IPS DF 6.9 (cell line): ENCODE measurements at places on chromosomes 2 and 18.

- no peak overlapping the region for H3K27ac ChIP-seq
- no peaks in the 10 kb centered on the region for H3K4me1 ChIP-seq
- no peaks in the 10 kb centered on the region for H3K27me3 ChIP-seq
- H3K36me3 ChIP-seq = no peaks in the 10 kb centered on the region
- no peak for DNase-seq
- H3K4me3 ChIP-seq = no peak overlapping the region
Observed at GRCh38 chr2:102520801-102521200, 47.8 kb downstream of the SLC9A4 start.

DNA sequence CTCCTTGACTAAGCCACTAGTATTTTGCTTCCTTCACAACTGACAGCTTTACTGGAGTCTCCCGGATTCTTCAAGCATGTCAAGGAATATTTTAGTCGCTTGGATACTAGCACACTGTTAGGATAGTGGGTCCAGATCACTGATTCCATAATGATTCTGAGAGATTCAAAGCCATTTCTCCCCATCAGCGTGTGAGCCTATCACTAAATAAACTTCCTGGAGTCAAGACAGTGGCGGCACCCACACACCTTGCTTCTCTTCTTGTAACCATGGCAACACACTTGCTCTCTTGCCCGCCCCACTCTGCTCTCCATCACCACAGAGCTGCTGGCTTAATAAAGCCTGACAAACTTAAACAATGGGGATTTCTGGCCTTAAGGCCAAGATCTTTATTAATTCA is 245.1 kb downstream of the LRRTM1 start:
- peaks cover 4% of the 10 kb centered on the region for H3K4me1 ChIP-seq
- H3K27me3 ChIP-seq = no peaks in the 10 kb centered on the region
- H3K36me3 ChIP-seq = no peaks in the 10 kb centered on the region
- DNase-seq = no peak
- H3K27ac ChIP-seq = no peak overlapping the region
- no peak overlapping the region for H3K4me3 ChIP-seq

- DNase-seq = no peak
- H3K36me3 ChIP-seq = no peaks in the 10 kb centered on the region
- no peak overlapping the region for H3K4me3 ChIP-seq
Observed at GRCh38 chr2:157438863-157439823, 4.7 kb downstream of the CYTIP start.

DNA sequence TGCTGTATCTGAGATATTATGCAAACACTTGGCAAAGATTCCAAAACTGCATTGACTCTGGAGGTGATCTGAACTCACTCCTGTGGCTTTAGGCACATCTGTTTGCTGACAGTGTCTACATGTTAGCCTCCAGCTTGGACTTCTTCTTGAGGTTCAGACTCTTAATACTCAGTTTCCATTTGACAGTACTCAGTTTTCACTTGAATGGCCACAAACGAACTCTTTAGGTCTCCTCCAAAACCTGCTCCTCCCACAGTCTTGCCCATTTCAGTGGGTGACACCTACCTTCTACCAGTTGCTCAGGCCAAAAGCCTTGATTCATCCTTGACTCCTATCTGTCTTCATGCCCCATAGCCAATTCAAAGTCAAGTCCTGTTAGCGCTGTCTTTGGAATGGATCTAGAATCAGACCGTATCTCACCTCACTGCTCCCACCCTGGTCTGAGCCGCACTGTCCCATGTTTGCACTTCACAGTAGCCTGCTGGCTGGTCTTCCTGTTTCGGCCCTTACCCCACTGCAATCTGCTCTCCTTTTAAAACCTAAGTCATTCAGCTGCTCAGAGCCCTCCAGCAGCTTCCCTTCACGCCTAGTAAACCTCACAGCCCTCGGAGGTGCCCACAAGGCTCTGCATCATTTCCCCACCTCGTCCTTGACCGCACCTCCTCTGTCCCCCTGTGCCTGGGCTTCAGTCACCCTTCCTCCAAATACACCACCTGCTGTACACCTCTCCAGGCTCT is 10.5 kb downstream of the ATG16L1 start:
- no peaks in the 10 kb centered on the region for H3K4me1 ChIP-seq
- no peak for DNase-seq
- no peaks in the 10 kb centered on the region; the same call in 1 of the 2 replicates for H3K27me3 ChIP-seq
- no peak overlapping the region for H3K4me3 ChIP-seq
- no peak overlapping the region for H3K27ac ChIP-seq

GRCh38 chr2:73852020-73852419 is 23.3 kb downstream of the STAMBP start:
- peaks cover 23% of the 10 kb centered on the region; the same call in 1 of the 2 replicates for H3K36me3 ChIP-seq
- H3K4me3 ChIP-seq = no peak overlapping the region
- H3K27ac ChIP-seq = no peak overlapping the region
- H3K4me1 ChIP-seq = no peaks in the 10 kb centered on the region

- DNase-seq = no peak
- peaks cover 5% of the 10 kb centered on the region for H3K4me1 ChIP-seq
- H3K27ac ChIP-seq = no peak overlapping the region
Observed at GRCh38 chr2:20188201-20188600, 36.7 kb downstream of the SDC1 start.

DNA sequence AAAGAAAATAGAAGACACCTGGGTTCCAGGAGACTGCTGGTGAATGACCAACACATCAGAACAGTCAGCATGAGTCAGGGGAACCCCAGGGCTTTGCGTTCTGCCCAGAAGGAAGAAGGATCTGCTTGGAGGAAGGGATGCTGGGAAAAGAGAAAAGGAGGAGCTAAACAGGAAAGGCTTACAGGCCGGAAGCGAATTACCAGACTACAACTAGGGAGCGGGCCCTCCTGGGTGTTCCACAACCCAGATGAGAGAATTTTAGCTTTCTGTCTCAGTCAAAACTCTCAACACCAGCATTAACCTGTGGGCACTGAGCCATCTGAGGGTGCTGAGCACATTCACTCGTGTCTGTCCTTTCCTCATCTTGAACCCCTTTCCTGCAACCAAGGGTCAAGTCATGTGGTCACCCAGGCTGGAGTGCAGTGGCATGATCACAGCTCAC is 19.2 kb downstream of the CDC42EP3 start:
- no peak overlapping the region for H3K4me3 ChIP-seq
- peaks cover 2% of the 10 kb centered on the region; the same call in 1 of the 2 replicates for H3K36me3 ChIP-seq
- no peak for DNase-seq
- peaks cover 19% of the 10 kb centered on the region for H3K4me1 ChIP-seq

DNA sequence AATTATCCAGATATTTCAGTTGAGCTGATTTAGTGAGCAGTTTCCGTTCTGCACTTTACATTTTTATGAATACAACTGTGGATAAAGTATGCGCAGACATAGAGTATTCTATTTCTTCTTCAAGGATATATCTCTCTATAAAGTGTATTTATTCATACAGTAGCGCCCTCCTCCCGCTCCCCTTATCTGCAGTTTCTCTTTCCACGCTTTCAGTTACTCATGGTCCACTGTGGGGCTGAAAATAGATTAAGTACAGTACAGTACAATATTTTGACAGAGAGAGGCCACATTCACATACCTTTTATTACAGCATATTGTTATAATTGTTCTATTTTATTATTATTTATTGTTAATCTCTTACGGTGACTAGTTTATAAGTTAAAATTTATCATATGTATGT is 19.7 kb upstream of the FHL2 start:
- DNase-seq = no peak
- no peak overlapping the region for H3K4me3 ChIP-seq
- H3K36me3 ChIP-seq = no peaks in the 10 kb centered on the region
- no peaks in the 10 kb centered on the region for H3K4me1 ChIP-seq
- no peaks in the 10 kb centered on the region for H3K27me3 ChIP-seq

GRCh38 chr2:9076210-9076609 is 72.7 kb upstream of the MBOAT2 start:
- no peaks in the 10 kb centered on the region for H3K36me3 ChIP-seq
- peaks cover 3% of the 10 kb centered on the region; the same call in 1 of the 2 replicates for H3K4me1 ChIP-seq
- no peak overlapping the region for H3K27ac ChIP-seq
- no peaks in the 10 kb centered on the region; the same call in 1 of the 2 replicates for H3K27me3 ChIP-seq

GRCh38 chr2:42195559-42195958 is 26.4 kb downstream of the EML4 start:
- no peaks in the 10 kb centered on the region for H3K36me3 ChIP-seq
- no peak for DNase-seq
- H3K4me1 ChIP-seq = peaks cover 1% of the 10 kb centered on the region; the same call in 1 of the 2 replicates
- no peak overlapping the region for H3K27ac ChIP-seq
- H3K27me3 ChIP-seq = no peaks in the 10 kb centered on the region

DNA sequence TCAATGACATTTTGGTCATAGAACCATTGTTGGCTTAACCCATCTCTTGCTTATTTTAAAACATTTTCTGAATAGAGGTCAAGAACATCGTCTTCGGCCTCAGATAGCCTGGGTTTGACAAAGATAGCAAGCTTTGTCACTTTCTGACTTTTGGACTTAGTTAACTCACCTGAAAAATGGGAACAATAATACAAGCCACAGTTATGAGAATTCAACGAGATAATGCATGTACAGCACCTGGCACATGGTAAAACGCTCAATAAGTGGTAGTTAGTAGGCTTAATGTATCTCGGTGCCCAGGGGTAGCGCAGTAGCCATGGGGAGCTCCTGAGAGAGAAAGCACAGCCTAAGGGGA is 446 bp upstream of the COPS7B start:
- H3K4me3 ChIP-seq = peak overlapping the region; percentile 62; the same call in 1 of the 2 replicates
- H3K36me3 ChIP-seq = no peaks in the 10 kb centered on the region

GRCh38 chr2:37402636-37403035 is 58.2 kb downstream of the QPCT start:
- no peak overlapping the region for H3K27ac ChIP-seq
- no peaks in the 10 kb centered on the region for H3K4me1 ChIP-seq
- no peak for DNase-seq
- H3K36me3 ChIP-seq = no peaks in the 10 kb centered on the region
- H3K27me3 ChIP-seq = no peaks in the 10 kb centered on the region

- no peaks in the 10 kb centered on the region for H3K36me3 ChIP-seq
- H3K27ac ChIP-seq = no peak overlapping the region
- peaks cover 2% of the 10 kb centered on the region; the same call in 1 of the 2 replicates for H3K4me1 ChIP-seq
- H3K27me3 ChIP-seq = no peaks in the 10 kb centered on the region
- H3K4me3 ChIP-seq = no peak overlapping the region
Observed at GRCh38 chr2:2586068-2586776, 255.1 kb upstream of the MYT1L start.
